Fibroblast of skin of left quadriceps (primary cell): ENCODE measurements at places on chromosomes 1 and 21.

GRCh38 chr21:16454399-16454798 is 724.6 kb downstream of the USP25 start:
- no peak for DNase-seq

- peak; percentile 81 for DNase-seq
Measured at GRCh38 chr1:235883261-235883927, 16.7 kb upstream of the LYST start.

- no peak for DNase-seq
Measured at GRCh38 chr21:38849776-38850175, 44.0 kb downstream of the ETS2 start.

DNA sequence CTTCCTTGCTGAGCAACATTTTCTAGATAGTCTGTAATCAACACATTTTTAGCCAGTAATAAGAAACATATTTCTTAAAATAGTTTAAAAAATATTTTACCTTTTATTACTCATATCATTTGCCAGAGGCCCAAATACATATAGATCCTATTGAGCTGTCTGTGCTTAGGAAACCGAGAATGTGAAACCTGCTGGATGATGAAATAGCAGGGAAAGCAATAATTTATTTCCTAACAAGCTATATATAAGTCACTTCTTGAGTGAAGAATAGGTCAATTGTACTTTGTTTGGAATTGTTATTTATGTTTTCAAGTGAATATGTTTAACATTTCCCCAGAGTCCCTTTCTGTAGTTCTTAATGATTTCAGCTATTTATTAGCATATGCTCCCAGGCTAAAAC is 339.9 kb upstream of the TMPRSS15 start:
- DNase-seq: peak; percentile 45

DNA sequence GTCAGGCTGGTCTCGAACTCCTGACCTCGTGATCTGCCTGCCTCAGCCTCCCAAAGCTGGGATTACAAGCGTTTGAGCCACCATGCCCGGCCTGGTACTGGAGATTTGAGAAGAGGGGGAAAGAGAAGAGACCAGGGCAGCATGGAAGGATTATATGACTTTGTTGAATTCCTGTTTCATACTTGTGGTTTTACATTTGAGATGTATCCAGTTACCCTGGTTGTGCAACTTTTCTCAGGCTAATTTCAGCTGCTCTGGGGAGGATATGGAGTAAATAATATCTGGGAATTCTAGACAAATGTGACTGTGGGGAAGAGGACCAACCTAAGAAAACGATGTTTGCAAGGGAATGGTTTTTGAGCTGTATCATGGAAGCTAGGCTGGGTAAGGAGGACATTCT is 89.5 kb upstream of the GREM2 start:
- DNase-seq: peak; percentile 87

- no peak for DNase-seq
Measured at GRCh38 chr1:195745189-195746010, 862.8 kb downstream of the KCNT2 start.

DNA sequence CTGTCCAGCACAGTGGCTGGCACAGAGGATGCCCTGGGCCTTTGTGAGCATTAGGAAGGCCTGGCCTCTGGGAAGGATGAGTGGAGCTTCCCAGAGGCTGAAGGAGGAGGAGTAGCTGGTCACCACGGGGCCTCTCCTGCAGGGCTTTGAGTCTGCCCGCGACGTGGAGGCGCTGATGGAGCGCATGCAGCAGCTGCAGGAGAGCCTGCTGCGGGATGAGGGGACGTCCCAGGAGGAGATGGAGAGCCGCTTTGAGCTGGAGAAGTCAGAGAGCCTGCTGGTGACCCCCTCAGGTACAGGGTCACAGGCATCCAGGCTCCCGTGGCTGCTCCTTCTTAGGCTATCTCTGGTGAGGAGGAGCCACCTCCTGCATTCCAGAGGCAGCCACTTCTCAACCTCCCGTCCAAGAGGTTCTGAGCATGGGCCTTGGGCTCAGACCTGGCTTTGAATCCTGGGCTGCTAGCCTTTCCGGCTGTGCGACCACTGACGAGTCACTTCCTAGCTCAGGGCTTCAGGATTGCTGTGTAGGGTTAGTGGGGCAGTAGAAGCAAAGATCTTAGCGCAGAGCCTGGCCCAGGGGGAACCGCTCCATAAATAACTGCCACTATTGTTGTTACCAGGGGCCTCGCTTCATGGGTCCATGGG is 14.0 kb downstream of the SESN2 start:
- no peak for DNase-seq

DNA sequence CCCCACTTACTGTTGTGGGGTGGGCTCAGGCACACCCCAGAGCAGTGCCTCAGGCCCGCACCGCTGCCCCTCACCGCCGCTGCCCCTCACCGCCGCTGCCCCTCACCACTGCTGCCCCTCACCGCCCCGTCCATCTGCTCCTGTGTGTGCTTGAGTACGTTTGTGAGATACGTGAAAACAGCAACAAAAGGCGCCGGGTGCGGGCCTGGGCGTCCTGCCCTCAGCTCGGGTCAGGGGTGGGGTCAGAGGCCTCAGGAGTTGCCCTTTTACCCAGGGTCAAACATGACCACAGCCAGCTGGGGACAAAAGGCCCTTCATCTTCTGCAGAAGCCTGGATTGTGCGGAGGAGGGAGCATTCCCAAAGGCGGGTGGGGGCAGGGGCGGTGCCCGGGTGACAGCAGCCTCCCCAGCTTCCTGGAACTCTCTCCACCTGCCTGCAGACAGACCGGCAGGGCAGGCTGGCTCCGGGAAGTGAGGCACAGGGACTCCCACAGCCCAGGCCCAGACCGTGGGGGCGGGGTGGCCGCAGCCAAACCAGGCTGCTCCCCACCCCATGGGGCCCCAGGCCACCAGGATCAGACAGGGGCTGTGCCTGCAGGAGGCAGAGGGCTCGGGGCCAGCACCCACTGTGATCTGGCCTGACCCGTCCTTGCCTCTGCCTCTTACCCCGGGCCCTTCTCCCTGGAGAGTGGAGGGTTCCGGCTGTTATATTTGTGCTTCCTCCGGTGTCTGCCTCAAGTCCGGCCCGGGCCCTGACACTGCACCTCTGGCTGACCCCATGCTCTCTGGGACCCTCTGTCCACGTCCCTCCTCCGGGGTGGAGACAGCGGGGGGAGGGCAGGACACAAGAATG is 2.3 kb upstream of the VWA1 start:
- DNase-seq: no peak

- DNase-seq: no peak
Measured at GRCh38 chr1:117697220-117697781, 91.5 kb downstream of the TENT5C start.

GRCh38 chr21:38712071-38712470 is 93.7 kb upstream of the ETS2 start:
- DNase-seq: no peak

- DNase-seq: peak; percentile 60
Measured at GRCh38 chr1:1019122-1019999, 559 bp upstream of the AGRN start.

GRCh38 chr1:154301582-154301981 is 19.3 kb upstream of the AQP10 start:
- DNase-seq: no peak

GRCh38 chr1:111909030-111909429 is 80.4 kb downstream of the KCND3 start:
- DNase-seq: no peak

GRCh38 chr1:112673592-112674439 is 643 bp upstream of the MOV10 start:
- no peak for DNase-seq

- DNase-seq: no peak
Measured at GRCh38 chr1:2141025-2141424, 53.5 kb downstream of the FAAP20 start.

GRCh38 chr1:20601129-20601825 is 12.4 kb downstream of the CDA start:
- DNase-seq: no peak

GRCh38 chr21:41975391-41976272 is 21.8 kb upstream of the C2CD2 start:
- DNase-seq: no peak

GRCh38 chr1:239368436-239369109 is 17.8 kb upstream of the CHRM3 start:
- no peak for DNase-seq

GRCh38 chr1:82019508-82019907 is 218.8 kb downstream of the ADGRL2 start:
- DNase-seq: no peak

- DNase-seq: peak; percentile 24
Measured at GRCh38 chr1:210882414-210883221, 251.3 kb downstream of the KCNH1 start.

GRCh38 chr1:3653286-3653618 is 936 bp downstream of the TP73 start:
- DNase-seq: no peak

GRCh38 chr1:25703041-25703440 is 86.5 kb downstream of the MAN1C1 start:
- no peak for DNase-seq

DNA sequence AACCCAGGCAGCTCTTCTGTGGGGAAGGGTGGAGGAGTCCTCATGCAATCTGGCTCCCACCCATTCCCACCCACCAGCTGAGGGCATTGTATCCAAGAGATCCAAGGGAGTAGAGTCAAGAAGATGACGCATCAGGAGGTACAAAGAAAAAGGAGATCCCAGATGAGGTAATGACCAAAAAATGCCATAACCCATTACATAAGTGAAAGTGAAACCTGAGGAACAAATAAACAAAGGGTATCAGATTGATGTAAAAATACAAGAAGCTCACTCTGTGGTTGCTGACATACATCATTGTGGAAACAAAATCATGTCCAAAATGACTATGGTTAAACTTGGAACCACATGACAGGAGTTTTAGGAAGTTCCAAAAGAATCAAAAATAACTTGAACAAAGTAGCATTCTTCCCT is 42.5 kb downstream of the CCN1 start:
- no peak for DNase-seq

DNA sequence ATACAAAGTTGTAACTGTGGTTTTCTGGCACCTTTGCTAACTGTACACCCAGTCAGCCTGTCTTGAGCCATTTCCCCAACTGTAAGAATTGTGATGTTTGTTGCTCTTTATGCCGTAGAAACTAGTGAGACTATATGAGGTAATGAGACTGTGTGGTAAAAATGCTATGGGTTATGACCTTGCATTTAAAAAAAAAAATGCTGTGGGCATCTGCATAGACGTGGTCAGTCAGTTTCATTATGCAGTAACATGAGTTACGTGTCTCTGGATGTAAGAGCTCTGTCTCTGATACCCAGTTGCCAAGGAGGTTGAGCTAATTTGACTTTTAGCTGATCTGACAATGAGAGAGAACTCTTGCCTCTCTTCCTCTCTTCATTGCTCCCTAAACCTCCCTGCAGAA is 80.6 kb upstream of the LAMC2 start:
- no peak for DNase-seq

- DNase-seq: no peak
Measured at GRCh38 chr1:155961937-155962336, 16.4 kb downstream of the ARHGEF2 start.
